ENCODE measurements at places on chromosomes 12 and 14. TPM values are rescaled to one million over a fixed set of nuclear protein-coding genes. Genes with fewer than 3 reads are reported as not detected.

Gene AICDA
- total RNA-seq = 0.75 TPM

Gene KRT85
- total RNA-seq = not detected

Gene GALNT6
- total RNA-seq = 16.6 TPM

Gene TRIM9
- total RNA-seq = 0.32 TPM

Gene KRT4
- total RNA-seq = 6.8 TPM

Gene KRT83
- not detected for total RNA-seq

Gene TTC8
- total RNA-seq = 11.5 TPM

Gene NGB
- not detected for total RNA-seq

Gene DENND5B
- 7.5 TPM for total RNA-seq

Gene NTN4
- total RNA-seq = 136 TPM

Gene KANSL2
- 24.7 TPM for total RNA-seq

Gene DCN
- total RNA-seq = 753 TPM

Gene RBM19
- 36.4 TPM for total RNA-seq

Gene SIX6
- total RNA-seq = not detected

Gene P2RX2
- 0.55 TPM for total RNA-seq

Gene IFI27L1
- 15.2 TPM for total RNA-seq

Gene KRT75
- not detected for total RNA-seq
